Cardiac muscle cell (in vitro differentiated cells and primary cell): ENCODE measurements at places on chromosomes 2 and 18.

DNA sequence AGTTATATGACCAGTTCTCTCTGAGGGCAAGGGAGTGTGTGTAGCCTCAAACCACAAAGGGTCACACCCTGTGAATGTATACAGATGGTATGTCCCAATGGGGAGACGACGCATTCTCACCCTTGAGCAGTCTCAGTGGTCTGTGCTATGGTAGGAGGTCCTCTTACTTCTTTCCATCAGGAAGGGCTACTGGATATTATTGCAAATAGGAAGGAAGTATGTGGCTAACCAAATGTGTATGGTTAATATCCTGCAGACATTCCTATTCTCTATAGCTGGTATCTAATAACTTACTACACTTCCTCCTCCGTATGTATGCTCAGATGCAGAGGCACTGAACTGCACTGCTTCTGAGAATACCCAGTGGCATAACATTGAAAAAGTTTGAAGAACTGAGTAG lies 306.7 kb upstream of the CCDC68 start:
- peak; percentile 58 for DNase-seq

DNA sequence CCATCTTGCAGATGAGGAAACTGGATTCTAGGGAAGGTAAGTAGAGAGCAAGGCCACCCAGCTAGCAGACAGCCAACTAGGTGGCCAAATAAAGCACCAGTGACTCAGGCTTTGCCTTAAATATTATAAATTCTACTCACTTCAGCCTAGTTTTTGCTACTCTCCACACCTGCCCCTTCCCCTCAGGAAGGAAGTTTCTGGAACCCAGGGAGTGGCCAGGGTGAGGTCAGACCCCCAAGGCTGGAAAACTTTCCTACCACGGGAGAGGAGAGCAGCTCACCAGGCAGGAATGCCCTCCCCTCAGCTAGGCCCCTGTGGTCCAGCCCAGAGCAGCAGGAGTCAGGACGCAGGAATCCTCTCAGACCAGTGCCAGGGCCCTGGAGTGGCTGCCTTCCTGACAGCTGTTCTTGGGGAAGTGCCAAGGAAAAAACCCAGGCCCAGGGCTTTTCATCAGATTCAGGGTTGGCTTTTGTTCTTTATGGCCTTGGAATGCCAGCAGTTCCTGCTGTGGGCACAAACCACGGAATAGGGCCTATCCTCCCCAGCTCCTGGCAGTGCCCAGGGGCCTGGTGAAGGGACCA lies 5.1 kb upstream of the PAX8 start:
- DNase-seq = peak; percentile 81

DNA sequence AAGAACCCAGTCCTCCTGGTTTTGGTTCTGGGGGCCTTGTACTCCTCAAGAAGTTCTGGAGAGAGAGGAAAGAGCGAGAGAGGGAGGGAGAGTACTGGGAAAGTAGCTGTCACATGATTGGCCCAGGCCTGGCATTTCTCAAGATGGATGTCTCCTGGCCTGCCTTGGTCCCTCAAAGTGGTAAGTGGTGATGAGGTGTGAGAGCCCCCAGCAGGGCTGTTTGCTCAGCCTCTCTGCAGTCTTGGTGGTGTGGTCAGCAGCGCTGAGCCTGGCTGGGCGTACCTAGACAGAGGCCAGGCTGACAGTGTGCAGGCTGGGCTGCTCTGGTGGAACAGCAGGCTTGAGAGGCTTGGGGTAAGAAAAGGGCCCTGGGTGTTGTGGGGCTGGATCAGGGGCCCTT lies 2.5 kb downstream of the SPEG start:
- DNase-seq = peak; percentile 82

DNA sequence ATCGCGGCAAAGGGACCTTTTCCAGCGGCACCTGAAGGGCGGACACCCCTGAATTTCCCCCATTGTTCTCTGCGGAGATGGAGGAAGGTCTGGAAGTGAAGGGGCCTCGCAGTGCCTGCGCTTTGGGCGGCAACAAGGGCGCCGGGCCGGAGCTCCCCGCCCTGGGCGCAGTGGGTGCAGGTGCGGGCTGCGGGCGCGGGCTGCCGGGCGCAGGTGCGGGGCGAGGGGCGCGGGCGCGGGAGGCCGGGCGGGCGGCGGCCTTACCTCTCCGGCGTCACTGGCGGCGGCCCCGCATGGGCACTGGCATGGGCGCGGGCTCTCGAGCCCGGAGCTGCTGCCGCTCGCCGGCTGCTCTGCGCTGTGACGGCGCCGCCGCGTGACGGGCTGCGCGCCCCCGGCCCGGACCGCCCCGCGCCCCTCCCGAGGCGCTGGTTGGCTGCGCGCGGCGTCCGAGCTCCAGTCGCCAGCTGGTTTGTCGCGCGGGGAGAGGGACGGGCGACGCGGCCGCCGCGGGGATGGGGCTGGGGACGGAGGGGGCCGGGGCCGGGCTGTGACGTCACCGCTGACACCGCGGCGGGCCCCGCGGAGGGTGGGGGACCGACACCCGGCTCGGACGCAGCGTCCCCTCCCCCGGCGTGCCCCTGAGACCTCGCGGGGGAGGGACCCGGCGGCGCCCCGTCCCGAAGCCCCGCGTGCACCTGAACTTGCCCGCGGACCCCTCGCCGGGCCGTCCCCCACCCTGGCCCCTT lies at the start of gene KIF1A:
KIF1A (minus strand) TSS at position 362 of the 749 bp plus-strand sequence. CDS start 22,467 bp downstream, outside the sequence.
- peak; percentile 81 for DNase-seq

DNA sequence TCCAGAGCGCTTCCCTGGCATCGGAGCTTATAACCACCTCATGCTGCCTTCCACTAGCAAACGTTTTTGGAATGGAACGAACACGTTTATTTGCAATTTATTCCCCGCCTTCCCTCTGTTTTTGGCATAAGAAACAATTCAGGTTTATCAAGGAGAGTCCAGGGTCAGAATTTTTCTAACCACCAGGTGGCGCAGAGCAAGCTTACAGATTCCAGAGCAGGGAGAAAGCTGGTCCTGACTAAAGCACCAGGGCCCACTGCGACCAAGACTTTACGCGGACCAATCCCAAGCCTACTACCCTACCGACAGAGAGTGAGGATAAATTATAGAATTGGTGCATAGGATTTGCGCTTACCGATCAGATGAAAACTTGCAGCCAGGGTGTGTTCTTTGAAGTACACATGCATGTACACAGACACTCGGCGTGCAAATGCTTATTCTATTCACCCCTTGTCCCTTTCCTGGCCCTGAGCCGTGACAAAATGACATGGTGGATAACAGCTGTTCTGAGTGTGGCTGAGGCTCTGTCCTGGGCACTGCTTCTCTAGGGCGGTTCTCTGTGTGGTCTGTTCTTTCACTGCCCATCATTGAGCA lies 34.7 kb downstream of the NAPG start:
- peak; percentile 82 for DNase-seq

DNA sequence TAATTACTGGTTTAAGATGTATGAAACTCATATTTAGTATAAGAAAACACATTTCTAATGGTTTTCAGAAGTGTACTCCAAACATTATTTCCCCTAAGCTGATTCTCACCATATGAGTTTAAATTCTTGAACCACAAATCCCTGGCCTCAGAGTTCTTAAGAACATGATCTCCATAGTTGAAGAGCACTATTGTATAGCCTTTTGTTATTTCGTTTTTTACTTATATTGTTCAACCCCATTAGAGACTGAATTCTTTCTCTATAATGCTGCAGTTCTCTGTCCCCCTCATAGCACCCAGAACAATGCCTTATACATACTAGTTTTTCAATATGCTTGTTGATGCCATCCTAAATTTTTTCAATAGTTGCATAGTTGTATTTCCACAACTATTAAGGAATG lies 85.5 kb upstream of the TMEM17 start:
- DNase-seq = no peak

GRCh38 chr2:221673248-221673647 lies 101.1 kb upstream of the EPHA4 start:
- no peak for DNase-seq
